ENCODE measurements at places on chromosomes 4 and X.

GRCh38 chr4:16443504-16444088, 217.3 kb upstream of the TAPT1 start:
- DNase-seq: no peak

- DNase-seq: no peak
These were observed 2.7 kb downstream of the GEMIN8 start for GRCh38 chrX:14027036-14027435.

GRCh38 chr4:40193016-40193571, 3.7 kb upstream of the RHOH start:
- DNase-seq: no peak

DNA sequence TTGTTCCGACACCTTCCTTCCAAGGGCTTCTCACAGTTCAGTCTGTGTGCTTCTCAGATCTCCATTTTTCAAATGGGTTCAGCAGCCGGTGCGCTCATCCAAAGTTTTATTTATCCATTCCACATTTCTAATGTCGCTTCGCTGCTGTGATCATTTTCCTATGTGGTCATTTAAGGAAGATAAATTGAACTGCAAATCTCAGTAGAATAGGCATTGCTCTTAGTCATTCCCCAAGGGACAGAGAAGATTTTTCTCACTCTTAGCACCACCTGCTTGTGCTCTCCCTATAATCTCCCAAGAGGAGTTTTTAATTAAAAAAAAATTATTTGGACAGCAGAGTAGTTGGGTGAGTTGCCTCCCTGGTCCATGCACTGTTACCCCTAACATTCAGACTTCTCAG, 278.9 kb upstream of the GATB start:
- no peak for DNase-seq

DNA sequence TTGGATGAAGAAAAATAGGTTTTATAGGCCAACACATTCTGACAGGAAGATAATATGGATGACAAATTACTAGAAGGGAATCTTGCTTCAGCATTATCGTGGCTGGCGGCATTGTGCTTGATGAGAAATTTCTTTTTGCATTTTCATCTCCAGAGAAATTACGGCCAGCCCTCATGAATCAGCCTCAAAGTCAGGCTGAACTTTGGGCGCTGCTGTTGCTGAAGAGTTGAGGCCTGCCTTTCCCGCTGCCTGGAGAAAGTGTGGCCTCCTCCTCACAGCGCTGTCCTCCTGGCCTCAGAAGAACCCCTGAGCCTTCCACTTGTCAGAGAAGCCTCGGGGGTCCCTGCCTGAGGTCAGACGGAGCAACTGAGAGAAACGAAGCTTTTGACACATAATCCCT, 272.4 kb upstream of the KCNIP4 start:
- DNase-seq: no peak

DNA sequence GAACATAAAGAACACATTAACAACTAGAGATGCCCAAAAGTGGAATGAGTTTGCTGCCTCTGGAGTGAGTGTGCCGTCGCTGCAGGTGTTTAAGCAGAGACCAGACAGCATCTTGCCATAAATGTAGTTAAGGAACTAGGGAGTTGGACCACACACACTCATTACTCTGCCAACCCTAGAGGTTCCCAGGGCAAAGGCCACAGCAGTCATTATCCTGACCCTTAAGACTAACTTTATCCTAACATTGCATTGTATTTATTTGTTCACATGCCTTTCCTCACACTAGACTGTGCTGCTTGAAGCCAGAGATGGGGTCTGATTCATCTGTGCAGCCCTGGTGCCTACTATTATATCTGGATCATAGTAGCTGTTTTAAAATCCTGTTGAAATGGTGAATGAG, 16.9 kb upstream of the PLA2G12A start:
- no peak for DNase-seq

DNA sequence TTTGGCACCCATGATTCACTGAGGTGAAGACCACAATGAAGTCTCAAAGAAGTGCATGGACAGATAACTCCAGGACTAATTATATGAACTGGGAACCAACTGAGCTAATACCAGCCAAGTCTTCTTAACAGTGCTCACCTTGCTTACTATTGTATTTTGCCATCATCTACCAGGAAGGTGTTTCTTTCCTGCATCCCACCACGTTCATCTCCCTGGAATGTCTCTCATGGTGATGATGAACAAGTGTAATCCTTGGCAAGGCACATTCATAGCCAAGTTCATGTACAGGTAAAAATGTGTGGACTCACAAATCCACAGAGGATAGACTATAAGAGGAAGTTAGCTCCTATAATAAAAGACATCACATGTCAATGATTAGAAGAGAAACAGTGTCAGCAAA, 489.1 kb downstream of the SMARCA1 start:
- no peak for DNase-seq

- no peak for DNase-seq
These were observed 17.8 kb downstream of the ZCCHC4 start for GRCh38 chr4:25330335-25330734.

- no peak for DNase-seq
These were observed 674 bp upstream of the DIAPH2 start for GRCh38 chrX:96683997-96684338.

DNA sequence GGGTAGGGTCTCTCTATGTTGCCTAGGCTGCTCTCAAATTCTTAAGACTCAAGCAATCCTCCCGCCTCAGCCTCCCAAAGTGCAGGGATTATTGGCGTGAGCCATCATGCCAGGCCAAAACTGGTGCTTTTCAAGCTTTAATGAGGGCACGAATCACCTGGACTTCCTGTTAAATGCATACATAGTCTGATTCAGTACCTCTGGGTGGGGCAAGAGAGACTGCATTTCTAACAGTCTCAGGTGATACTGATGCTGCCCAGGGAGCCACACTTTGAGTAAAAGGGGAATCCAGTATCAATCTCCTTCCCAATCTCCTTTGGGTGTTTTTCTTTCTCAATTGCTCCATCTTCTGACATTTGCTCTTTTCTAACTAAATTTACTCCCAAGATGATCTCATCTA, 96.5 kb downstream of the SH3RF1 start:
- no peak for DNase-seq

DNA sequence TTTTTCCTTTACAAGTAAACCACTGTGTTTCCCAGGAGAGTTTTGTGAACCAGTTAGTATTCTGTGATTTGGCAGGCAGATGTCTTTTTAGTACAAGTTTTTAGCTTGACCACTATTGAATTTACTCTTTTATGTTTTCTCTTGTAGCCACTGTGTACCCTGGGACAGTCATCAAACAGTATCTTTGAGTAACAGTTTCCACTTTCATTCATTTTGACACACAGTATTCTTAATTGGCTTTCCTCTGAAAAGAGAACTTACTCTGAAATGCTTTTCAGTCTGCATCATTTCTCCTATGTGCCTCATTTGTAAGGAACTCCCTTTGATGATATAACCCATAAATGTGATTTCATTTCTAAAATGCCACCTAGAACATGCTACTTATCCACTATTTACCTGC, 476.5 kb downstream of the PDGFC start:
- DNase-seq: no peak

DNA sequence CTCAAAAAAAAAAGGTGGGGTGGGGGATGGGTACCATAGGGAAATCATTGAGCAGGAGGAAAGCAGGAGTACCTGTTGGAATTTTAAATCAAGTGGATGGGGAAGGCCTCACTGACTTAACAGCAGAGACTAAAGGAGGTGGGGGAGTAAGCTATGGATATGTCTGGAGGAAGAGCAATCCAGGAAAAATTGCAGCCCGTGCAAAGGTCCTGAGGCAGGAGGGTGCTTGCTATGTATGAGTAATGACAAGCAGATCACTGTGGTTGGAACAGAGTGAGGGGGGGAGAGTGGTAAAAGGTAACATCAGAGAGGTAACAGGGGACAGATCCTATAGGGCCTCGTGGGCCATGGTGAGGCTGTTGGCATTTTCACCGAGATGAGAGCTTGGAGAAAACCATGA, 4.1 kb downstream of the FTSJ1 start:
- DNase-seq: no peak

DNA sequence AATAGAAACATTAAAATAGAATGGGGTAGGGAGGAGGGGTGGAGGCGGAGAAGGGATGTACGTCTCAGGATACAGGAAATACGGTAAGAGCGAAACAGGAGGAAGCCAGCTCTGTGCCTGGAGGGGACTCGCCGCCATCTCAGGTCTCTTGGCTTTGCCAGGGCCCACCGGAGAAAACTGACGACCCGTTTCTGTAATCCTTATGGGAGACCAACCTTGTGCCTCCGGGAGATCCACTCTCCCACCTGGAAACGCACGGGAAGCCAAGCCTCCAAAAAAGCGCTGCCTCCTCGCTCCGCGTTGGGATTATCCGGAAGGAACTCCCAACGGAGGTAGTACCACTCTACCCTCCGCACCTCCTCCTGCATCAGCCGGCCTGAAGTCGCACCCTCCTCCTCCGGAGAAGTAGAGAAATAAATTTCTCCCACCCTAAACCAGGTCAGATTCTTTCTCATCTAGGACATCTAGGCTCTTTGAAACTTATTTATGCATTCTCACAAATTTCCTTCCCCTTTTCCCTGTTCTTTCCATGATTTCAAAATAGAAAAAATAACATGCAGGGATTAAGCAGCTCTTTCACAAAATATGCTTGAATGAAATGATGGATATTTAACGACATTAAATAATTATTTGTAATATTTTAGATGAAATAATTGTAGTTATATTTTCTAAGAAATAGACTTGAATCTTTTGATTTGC, at the start of gene NBDY:
Gene NBDY, plus strand, starts transcription at position 92 of the 699 bp plus-strand sequence. Its CDS starts 111 bp downstream, at position 203.
- no peak for DNase-seq

- no peak for DNase-seq
These were observed 58.0 kb upstream of the IL13RA1 start for GRCh38 chrX:118669435-118669834.

DNA sequence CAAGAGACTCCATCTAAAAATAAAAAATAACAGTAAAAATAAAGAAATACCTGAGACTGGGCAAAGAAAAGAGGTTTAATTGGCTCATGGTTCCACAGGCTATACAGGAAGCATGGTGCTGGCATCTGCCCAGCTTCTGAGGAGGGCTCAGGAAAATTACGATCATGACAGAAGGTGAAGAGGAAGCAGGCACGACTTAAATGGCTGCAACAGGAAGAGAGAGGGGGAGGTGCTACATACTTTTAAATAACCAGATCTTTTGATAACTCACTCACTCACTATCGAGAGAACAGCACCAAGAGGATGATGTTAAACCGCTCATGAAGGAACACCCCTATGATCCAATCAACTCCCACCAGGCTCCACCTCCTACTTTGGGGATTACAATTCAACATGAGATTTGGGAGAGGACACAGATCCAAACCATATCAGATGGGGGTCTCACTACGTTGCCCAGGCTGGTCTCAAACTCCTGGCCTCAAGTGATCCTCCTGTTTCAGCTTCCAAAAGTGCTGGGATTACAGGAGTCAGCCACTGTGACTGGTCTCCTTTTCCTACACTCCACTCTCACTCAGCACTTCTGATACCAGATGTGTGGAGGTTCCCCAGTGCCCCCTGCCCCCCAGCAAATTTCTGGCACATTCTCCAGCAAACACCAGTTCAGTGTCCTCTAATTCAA, 11.9 kb upstream of the ZNF157 start:
- DNase-seq: no peak

DNA sequence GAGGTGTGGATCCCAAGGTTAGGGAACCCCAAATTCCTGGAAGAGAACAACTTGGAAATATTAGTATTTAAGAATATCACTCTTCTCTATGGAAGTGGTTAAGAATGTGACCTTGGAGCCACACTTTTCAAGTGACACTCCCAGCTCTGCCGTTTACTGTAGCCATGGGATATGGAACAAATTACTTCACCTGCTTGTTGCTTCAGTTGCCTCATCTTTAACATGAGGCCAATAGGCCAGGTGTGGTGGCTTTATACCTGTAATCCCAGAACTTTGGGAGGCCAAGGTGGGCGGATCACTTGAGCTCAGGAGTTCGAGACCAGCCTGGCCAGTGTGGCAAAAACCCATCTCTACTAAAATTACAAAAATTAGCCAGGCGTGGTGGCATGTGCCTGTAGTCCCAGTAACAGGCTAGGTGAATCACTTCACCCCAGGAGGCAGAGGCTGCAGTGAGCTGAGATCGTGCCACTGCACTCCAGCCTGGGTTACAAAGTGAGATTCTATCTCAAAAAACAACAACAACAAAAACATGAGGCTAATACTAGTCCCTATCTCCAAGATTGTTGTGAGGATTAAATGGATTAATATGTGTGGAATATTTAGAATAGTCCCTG, 13.0 kb downstream of the IL13RA1 start:
- no peak for DNase-seq

DNA sequence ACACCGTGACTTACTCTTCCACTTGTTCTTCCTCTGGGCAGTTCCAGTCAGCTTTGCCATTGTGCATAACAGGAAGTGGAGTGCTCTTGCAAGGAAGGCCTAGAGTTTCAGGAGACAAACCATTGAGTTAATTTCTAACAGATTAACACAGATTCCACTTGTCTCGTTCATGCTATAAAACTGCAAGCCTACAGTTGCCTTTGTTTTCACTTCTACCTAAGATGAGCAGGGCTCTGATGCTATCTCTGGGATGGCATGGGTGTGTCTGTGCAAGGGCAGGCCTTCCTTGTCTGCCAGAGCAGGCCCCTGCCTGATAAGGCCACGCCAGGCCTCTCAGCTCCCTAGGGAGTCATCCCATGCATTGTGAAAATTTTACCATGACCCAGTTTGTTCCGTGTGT, 67.7 kb upstream of the PGRMC2 start:
- no peak for DNase-seq

DNA sequence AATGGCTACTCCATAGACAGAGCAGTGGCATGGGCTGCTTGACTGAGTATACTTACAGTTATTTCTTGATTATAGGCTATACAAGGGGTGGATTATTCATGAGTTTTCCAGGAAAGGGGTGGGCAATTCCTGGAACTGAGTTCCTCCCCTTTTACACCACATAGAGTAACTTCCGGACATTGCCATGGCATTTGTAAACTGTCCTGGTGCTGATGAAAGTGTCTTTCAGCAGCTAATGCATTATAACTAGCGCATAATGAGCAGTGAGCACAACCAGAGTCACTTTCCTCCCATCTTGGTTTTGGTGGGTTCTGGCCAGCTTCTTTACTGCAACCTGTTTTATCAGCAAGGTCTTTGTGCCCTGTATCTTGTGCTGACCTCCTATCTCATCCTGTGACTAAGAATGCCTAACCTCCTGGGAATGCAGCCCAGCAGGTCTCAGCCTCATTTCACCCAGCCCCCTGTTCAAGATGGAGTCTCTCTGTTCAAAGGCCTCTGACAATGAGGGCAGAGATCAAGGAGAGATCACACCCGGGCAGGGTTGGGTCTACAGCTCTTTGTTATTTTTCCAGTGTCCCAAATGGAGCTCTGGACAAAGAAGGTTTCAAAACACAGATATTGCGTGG, 468.4 kb upstream of the PRKX start:
- DNase-seq: no peak

DNA sequence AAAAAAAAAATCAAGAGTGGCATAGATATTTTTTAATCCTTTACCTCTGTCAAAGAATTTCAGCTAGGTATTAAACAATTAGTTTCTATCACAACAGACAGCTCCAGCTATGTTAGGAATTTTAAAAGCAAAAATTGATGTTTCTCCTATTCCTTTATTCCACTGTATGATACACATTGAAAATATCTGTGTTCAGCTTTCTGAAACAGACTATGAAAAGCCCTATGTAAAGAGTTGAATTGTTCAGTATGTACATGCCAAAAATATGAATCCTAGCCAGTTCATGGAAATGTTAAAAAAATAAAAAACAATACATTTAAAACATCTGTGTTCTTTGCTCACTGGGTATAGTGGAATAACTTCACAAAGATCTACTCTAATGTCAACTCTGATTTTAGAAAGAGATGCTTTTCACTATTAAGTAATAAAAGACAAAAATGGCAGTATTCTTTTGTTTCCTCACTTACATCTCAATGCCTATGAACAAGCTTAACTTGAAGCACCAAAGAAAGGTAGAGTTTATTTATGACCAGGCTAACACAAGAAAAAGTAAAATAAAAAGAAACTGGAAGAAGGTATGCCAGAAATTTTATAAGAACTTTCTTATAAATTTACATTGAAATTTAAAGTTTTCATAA, 32.1 kb downstream of the FBXW7 start:
- DNase-seq: no peak
